ENCODE measurements at places on chromosomes 7 and 10.

- no peak for DNase-seq
Observed at GRCh38 chr10:50398823-50399222, 147.5 kb upstream of the ASAH2 start.

- no peak for DNase-seq
Observed at GRCh38 chr10:52252307-52252706, 61.8 kb upstream of the DKK1 start.

- no peak for DNase-seq
Observed at GRCh38 chr10:79938728-79939406, 10.0 kb downstream of the SFTPD start.

DNA sequence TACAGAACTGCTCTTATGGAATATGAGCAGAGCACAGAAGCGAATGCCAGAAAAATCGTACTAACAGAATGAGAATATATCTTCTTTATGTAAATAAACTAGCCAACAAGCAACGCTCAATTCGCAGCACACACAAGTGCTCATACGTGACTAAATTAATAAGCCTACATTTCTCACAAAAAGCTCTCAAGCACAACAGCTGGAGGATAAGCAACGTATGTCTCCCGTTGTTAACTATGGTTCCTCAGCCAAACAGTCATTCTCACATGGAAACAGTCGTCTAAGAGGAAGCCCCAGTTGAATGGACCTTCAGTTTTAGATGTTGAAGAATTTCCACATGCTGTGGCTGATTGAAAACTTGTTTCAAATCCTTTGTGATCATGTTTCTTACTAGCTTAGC lies 110.4 kb downstream of the PKD1L1 start:
- no peak for DNase-seq

DNA sequence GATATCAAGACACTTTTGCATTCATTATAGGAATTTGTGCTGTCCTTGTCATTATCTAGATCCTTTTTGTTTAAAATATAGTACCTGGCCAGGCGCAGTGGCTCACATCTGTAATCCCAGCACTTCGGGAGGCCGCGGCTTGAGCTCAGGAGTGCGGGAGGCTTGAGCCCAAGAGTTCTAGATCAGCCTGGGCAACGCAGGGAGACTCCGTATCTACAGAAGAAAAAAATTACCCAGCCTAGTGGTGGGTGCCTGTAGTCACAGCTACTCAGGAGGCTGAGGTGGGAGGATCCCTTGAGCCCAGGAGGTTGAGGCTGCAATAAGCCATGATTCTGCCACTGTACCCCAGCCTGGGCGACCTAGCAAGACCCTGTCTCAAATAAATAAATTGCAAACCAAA lies 621 bp upstream of the MORN4 start:
- no peak for DNase-seq

GRCh38 chr10:80068270-80068669 lies 10.2 kb upstream of the TMEM254 start:
- DNase-seq = no peak

GRCh38 chr7:4115442-4115841 lies 566.7 kb upstream of the FOXK1 start:
- no peak for DNase-seq

GRCh38 chr7:30750683-30751650 lies 968 bp upstream of the INMT start:
- DNase-seq = no peak

GRCh38 chr10:97081621-97082235 lies 104.0 kb downstream of the SLIT1 start:
- peak; percentile 23 for DNase-seq

DNA sequence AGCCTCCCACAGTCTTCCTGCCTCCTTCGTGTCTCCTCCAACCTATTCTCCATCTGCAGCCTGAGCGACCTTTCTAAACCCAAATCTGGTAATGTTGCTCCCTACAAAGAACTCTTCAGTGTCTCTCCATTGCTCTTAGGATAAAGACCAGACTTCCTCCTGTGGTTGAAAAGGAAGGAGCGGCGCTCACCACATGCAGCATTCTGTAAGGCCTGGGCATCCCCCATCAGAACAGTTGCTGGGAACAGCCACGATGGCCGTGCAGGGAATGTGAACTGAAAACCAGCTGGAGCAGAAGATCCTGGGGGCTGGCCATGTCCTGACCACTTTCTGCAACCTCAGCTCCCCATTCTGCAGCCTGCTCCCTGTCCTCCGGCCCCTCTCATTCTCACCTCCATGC lies 237.8 kb upstream of the ZMIZ1 start:
- no peak for DNase-seq

- DNase-seq = no peak
Observed at GRCh38 chr7:155429651-155430050, 28.3 kb upstream of the EN2 start.

DNA sequence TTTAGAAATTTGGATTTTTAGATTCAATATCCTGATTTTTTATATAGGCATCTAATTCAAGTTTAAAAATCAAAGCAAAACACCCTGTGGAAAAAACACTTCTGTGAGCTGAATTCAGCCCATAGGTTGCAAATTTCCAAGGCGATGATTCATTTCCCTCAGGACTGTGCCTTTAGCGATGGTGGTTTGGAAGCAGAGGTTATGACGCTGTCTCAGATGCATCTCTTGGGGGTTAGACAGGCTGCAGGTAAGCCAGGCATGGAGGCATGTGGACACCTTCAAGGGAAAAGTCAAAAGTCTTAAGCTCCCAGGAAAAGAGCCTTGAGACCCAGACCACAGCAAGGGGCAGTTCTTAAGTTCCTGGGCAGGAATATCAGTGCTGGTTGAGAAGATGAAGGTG lies 9.5 kb upstream of the FRA10AC1 start:
- no peak for DNase-seq

DNA sequence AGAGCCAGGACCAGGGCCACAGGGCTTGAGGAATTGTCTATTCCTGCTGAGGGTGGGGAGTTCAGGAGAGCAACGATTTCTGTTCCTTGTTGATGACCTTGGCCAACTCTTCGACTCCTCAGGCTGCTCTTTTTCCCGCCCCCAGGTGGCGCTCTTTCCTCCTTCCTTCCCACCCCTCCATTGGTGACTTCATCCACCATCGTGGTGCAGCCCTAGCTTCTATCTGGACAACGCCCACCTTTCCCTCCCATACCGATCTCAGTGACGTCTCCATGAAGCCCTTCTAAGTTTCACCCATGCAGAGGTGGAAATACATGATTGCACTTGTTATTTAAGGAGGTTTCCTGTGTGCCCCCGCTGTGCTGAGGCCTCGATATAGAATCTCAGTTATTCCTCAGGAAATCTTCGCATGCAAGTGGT lies 22.1 kb upstream of the CARD11 start:
- no peak for DNase-seq

DNA sequence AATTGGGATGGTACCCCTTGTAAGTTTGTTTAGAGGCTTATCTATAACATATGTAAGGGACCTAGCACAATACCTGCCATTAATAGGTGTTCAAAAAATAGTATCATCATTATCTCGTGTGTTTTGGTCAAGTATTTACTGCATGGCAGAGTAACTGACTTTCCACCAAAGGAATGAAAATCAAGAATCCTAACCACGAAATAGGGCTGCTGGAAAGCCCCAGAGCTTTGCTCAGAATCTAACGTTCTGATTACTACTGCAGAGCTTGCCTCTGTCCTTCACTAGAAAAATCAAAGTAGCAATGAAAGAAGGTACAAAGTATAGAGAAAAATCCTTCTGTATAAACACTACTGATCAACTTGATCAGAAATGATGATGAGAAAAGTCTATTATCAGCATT lies 34.9 kb downstream of the DCLRE1C start:
- no peak for DNase-seq

DNA sequence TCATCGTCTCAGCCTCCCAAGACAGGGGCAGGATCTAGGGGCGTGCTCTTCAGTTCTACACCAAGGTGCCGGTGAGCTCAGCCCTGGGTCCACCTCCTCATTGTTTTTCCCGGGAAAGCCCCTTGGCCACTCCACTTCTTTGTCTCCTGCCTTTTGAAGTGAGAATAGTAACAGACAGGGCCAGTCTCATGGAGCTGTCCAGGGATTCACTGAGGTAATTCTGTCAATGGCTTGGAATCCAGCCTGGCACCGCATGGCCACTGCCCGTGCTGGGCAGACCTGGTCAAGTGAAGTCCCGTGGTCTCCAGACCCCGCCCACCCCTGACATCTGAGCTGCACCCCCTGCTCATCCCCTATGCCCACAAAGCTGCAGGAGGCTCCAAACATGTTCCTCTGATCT lies 138.9 kb downstream of the TNS3 start:
- no peak for DNase-seq

- DNase-seq = peak; percentile 31
Observed at GRCh38 chr10:78028438-78029268, 662 bp downstream of the POLR3A start.

DNA sequence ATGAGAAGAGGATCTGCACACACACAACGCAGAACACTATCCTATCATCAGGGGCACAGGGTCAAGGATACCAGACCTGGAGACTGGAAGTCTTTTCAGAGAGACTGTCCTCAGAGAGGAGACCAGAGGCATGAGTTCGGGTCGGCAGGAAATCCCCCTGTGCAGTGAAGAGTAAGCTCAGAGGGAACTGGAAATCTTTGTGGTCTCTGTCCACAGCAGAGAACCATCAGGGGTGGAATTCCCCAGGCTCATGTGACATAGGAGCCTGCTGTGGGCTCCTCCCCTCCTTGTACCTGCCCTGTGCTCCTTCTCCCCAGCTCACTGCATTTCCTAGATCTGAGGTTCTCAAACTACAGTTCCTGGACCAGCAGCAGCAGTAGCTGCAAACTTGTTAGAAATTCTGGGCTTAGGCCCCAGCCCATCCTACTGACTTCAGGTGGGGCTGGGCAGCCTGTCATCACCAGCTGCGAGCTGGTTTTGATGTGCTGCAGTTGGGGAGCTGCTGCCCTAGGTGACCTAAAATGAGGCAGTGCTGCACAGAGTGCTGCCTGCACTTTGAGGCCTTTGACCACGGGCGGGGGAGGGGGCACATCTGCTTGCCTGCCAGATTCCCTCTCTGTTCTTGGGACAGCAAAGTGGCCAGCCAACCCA lies 2.4 kb downstream of the ZMIZ2 start:
- no peak for DNase-seq

DNA sequence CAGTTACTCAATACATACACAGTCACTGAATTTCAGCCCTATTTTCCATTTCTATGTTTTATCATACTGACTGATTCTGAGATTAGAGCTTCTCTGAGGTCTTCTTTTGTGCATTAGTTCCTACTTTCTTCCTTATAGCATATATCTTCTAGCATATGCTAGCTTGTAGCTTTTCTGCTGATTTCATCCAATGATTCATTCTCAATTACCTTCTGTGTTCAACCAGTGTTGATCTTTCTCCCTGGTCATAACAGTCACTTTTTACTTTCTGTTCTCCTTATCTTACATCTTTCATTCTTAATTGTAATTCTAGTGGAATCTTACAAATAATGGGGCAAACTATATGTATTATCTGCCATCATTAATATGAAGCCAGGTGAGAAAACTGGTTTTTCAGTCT lies 159.5 kb upstream of the HGF start:
- DNase-seq = no peak

DNA sequence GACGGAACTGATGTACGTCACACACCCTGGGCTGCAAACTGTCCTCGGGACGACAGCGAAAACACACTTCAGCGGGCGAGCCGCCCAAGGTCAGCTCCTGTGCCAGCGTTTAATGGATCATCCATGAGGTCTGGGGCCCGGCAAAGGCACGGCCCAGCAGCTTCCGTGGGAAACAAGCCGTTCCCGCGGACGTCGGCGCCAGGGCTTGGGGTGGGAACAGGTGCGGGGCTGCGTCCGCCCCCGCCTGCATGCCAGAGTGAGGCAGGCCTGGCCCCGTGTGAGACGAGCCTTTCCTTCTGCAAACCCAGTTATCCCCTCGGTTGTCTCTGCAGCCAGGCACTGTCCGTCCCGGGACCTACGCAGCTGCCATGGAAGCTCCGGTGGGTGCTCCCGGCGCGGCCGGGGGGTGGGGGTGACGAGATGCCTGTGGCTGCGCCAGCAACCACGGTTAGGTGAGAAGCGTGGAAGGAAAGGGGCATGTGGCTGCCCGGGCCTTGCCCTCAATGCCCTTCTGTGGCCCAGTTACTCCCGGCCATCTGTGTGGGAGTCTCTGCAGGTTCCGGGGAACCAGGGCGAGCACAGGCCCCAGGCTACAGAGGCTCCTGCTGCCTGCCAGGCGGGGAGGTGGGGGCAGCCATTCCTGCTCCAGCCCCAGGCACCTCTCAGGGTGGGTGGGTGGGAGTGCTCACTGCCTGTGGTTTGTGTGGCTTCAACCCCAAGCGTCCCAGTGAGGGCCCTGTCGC lies 42.2 kb upstream of the PDGFA start:
- no peak for DNase-seq

GRCh38 chr10:23190872-23191763 lies 994 bp upstream of the PTF1A start:
- DNase-seq = no peak

- no peak for DNase-seq
Observed at GRCh38 chr10:4647109-4647785, 178.8 kb upstream of the AKR1E2 start.

DNA sequence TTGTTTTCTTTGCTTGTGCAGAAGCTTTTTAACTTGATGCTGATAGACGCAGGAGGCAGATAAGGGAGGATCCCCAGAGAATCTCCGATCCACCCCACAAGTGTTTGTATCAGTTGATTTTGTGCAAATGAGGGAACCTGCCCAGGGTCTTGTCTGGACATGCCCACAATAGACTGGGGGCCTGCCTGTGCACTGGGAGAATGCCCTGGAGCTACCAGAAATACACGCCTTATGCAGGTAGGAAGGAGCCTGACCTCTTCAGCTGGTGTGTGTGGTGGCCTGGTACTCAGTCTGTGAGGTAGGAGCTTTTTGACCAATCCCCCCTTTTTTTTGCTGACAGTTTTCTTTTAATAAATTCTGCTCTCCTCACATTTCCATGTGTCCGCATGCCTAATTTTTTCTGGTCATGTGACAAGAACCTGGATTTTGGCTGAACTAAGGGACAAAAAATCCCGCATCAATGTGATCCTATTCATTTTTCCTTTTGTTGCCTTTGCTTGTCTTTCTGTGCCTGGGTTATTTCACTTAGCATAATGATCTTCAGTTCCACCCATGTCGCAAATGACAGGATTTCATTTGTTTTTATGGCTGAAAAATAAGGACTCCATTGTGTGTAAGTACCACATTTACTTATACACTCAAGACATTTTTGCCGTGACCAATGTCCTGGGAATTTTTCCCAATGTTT lies 430.6 kb upstream of the NRG3 start:
- no peak for DNase-seq

DNA sequence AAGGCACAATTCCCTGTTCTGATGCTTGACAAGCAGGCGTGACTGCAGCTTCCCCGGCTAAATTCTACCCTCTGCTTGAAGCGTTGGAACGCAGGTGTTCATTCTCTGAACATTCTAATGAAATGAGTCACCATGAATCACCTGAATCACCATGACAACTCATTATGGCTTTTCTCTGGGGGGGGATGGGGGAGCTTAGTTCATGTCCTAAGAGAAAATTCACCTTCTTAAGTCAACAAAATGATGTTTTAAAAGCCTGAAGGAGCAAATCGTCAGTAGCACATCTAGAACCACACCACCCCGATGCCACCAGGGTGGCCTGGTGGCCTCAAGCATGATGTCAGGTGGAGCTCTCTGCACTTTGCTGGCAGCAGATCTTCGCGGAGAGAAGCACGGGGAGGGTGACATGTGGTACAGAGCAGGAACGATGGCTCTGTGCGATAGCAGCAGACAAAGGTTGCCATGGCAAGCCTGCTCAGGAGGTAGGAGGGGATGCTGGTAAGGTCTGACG lies 33.7 kb downstream of the DDC start:
- no peak for DNase-seq
